ENCODE measurements at places on chromosomes 11 and 22.

GRCh38 chr22:46878191-46878948, 115.9 kb downstream of the TBC1D22A start:
- DNase-seq = no peak

DNA sequence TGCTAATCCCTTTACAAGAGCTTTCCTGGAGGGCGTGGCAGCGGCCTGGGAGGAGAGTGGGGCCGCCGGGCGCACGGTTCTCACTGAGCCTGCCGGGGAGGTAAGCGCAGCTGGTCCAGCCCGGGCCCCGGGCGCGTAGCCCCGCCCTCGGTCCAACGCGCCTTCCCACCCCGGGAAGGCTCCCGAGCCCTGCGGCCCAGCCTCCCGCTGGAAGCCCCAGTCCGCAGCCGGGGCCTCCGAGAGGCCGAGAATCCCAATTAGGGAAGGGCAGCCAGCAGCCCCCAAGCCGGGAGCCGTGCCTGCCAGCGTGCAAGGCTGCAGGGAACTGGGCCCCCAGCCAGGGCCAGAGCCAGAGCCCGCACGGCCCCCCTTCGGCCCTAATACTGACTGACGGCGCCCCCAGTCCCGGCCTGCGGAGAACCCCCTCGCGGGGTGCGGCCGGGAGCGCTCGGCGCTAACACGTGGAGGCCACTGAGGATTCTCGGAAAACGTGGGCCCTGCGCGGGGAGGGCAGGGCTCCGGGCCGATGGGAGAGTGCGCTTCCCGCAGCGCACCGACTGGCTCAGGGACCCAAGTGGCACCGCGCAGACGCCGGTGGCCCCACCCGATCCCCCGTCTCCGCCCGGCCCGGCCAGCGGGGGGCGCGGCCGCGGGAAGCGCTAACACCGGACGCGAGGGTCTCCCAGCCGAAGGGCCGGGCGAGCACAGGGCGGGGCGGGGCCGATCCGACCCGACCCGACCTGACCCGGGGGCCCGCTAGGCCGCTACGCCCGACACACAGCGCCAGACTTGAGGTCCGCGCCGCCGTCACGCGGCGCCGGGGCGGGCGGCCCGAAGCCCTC, 5.7 kb downstream of the ZFTA start:
- peak; percentile 89 for DNase-seq

GRCh38 chr11:46363031-46363407, 15.8 kb downstream of the DGKZ start:
- peak; percentile 65 for DNase-seq

GRCh38 chr11:119262668-119263351, 54.1 kb downstream of the MCAM start:
- DNase-seq = peak; percentile 17

DNA sequence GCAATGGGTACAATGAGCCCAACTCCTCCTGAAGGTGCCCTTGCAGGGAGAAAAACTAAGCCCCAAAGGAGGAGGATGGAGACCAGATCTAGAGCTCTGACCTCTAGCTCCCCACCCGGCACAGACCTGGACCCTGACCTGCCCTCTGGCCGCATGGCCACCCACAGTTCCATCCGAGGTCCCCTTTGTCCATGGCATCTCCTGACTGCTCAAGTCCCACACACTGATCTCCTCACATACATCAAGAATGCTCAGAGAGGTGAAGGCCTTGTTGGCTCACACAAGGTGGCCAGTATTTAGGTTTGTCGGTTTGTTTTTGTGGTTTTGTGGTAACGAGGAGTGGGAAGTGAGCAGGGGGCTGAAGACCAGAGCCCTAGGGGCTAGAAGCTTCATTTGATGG, 423.5 kb upstream of the B3GAT1 start:
- DNase-seq = no peak

DNA sequence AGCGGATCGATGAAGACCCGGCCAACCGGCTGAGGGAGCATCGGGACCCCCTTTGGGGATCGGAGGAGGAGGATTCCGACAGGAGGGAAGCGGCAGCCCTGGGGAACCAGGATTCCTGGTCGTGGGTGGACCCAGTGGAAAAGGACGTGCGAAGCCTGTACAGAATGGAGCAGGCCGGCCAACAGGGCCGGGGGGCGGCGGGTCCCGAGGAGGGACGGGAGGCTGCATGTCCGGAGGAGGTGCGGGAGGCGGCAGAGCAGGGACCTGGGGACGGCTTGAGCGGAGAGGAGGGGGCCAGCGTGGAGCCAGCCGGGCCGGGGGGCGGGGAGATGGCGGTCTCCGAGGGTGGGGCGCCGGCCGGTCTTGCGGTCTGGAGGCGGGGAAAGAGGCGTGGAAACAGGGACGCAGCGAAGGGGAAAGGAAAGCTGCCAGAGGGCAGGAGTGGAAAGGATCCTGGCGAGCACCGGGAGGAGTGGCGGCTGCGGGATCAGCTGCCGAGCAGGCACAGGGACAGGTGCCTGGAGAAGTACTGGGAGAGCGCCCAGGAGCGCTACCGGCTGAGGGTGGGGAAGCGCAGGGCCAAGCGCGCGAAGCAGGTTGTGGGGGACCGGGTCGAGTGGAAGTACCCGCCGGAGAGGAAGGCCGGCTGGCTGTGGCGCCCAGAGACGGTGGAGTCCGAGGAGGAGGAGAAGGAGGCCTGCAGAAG, at the start of gene ANO5:
Gene ANO5, plus strand, starts transcription at position 444 of the 706 bp plus-strand sequence. CDS start 408 bp downstream, outside the sequence.
- DNase-seq = peak; percentile 2

DNA sequence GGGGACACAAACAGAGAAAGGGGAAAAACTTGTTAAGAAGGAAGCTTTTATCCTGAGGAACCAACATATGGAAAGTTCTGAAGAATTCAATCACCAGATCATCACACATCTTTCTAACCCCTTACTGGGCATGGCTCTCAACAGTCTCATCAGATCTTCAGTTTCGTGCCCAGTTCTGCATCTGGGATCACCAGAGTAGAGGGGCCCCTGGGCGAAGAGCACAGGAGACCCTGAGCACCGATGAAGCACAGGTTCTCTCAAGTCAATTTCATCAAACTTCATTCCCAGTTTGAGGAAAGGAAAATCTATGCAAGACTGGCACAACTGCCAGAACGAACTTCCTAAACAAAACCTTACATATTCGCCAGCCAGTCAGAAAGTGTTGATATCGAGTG, 8.5 kb upstream of the PYGM start:
- no peak for DNase-seq

GRCh38 chr11:105297463-105297862, 157.9 kb upstream of the CARD18 start:
- DNase-seq = no peak

- DNase-seq = no peak
These were observed 22.8 kb downstream of the TMEM184B start for GRCh38 chr22:38249803-38250642.

DNA sequence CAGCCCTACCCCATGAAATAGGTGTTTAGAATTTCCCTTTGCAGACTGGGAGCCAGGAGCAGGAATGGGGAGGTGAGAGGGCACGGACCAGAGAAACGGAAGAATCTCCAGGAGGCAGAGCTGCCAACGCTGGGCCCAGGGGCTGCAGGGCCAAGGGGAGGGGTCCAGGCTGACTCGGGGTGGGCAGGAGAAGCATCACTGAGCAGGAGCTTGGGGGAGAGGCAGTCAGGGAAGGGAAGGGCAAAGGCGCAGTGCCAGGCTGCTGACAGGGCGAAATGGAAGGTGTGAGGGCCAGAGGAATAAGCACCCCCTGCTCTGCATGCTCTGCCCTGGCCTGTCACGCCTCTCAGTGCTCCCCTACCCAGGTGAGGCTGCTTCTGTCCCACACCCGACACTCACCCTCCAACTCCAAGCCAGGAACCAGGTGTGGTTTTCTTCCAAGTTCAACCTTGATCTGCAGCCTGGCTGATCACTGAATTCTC, 14.5 kb downstream of the LRRC32 start:
- peak; percentile 24 for DNase-seq

DNA sequence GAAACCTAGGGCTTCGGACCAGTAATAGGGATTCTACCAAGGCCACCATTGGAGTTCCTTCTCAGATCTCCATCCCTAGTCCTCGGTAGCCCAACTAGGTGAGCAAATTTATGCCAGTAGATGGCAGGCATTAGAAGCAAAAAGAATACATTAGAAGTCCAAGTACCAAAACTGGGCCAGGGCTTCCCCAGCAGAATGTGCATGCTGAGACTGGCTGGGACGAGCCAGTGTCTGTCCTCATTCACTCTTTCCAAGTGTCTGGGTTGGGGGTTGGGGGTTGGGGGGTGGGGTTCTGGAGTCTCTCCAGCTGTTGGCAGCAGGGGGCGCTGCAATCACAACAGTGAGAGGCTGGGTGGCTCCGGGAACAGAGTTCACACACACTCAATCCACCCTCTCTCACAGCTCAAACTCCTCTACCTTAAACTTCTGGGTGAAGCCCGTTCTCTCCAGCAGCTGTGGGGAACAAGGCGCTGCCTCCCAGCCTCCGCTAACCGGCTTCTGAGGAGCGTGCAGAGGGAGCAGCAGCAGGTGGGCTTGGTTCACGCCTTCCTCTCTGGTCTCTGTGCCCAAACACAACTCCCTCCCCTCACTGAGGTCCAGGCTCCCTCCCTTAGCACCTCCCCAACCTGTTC, 57.5 kb downstream of the BTG4 start:
- peak; percentile 49 for DNase-seq

DNA sequence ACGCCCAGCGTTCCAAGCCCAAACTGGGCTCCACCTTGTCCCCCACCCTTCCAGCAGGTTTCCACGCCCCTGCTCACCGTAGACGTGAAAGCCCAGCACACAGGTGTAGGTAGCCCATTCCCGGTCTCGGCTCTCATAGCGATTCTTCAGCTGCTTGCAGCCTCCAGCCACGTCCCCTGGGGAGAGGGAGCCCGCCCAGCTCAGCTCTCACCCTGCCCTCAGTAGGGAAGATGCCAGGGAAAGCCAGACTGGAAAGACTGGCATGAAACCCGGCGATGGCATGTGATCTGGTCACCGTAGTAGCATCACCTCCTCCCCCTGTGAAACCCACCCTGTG, 1.4 kb upstream of the MTA2 start:
- no peak for DNase-seq

DNA sequence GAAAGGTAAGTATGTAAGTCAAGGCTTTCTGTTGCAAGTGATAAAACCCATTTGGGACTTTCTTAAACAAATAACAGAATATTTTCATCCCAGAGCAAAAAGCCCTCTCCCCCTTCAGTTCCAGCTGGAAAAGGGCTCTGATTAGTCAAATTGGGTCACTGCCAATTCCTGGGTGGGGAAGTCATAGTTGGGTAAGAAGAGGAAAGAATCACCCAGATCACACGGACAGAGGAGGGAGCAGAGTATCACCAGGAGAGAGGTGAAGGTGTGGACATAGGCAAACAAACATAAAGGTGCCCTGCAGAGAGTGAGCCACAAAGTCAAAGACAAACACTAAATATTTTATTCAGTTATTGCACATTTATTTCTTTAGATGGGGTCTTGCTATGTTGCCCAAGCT, 36.3 kb upstream of the SORL1 start:
- DNase-seq = peak; percentile 62

GRCh38 chr11:2846056-2846455, 39.5 kb downstream of the CDKN1C start:
- peak; percentile 34 for DNase-seq

GRCh38 chr11:9771071-9771511, 107.2 kb downstream of the SWAP70 start:
- no peak for DNase-seq

DNA sequence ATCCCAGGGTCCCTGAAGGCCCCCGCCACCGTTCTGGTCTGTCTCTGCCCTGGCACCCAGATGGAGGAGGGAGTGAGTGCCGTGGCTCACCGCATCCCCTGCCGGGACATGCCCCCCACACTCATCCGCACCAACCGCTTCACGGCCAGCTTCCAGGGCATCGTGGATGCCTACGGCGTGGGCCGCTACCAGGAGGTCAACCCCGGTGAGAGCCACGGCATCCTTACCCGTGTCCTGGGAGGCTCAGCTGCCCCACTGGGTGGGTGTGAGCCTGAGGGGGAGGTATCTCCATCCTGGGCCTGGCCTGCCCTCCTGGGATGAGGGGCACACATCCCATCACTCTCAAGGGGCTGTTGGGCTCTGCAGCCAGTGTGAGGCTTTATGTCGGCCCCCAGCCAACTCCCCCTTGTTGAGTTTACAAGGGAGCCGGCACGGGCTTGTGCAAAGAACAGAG, 6.1 kb downstream of the TCIRG1 start:
- DNase-seq = no peak

GRCh38 chr22:40628354-40629042, 8.0 kb downstream of the MRTFA start:
- DNase-seq = no peak

DNA sequence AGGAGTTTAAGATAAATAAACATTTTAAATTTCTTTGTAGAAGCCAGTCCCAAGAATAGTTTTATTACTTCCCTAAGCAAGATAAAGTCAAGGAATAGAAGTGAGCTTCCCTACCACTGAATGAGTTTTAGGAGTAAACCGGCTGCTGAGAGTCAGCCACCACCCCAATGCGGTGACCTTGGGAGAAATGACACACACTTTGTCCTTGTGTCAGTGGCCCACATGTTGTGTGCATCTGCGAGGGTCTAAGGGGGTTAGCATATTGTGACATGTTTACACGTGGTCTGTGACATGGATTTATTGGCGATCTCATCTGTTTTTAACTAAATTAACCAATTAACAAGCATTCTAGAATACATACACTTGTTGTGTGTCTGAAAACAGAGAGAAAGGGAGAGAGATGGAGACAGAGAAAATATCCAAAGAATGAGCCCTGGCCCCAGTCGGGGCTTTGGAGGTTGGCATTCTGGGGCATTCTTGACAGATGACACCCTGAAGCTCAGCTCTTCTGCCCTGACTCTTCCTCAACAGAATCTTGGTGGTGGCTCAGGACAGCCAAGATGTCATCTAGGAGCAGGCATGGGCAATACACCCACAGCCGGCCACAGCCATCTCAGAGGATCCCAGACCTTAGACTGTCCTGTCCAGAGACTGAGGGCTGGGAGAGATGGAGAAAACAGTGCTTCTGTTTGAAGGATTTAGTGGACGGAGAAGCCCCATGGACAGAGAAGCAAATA, 29.7 kb upstream of the TMPRSS4 start:
- no peak for DNase-seq

GRCh38 chr11:65958291-65958690, 3.2 kb upstream of the SART1 start:
- peak; percentile 42 for DNase-seq

- no peak for DNase-seq
These were observed 6.8 kb downstream of the GRAP2 start for GRCh38 chr22:39907605-39908097.

DNA sequence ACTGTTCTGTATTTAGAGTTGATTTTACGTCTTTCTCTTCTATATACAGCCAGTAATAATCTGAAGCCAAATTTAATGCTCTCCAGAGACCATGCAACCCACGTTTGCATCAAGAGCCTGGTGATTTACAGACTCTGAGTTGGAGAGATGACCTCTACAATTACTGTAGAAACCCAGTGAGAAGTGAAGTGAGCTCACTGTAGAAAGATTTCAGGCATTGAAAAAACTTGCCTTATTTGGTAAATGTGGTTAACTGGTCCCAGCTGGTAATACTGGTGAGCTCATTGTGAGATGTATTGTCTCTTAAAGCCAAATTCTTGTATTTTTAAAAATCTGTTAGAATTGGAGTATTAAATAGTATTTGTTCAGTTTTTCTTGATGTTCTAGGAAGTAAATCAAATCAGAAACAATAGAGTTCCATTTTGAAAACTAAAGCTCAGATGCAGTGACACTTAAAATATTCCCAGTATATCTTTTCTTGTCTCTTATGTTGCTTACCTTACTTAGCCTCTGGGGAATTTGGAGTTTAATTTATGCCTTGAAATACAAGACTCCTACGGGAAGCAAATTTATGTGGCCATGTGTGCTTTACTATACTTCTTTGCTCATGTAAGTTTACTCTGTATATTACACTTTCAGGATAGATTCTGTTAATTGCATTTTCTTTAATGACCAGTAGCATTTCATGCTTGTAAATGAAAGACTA, 189.9 kb downstream of the ARHGAP42 start:
- DNase-seq = no peak

- DNase-seq = peak; percentile 21
These were observed 38.1 kb upstream of the CTTN start for GRCh38 chr11:70360211-70360610.

Data from lung (tissue), 17 donors.